RKO (cell line): ENCODE measurements at places on chromosomes 2 and 18.

DNA sequence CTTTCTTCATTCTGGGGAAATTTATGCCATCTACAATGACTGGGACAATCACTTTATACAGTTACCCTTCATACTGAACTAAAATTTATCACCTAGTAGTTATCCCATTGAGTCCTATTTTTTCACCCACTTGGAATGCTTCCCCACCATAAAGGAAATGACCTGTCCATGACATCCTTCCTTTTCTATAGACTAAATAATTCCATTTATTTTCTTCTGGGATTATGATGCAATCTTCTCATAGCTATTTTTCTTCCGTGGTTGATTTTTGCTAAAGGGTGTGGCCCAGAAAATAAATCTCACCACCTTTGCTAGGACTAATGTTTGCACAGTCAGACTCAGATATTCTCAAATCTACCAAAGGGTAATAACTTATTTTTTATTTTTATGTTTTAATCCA is 186.1 kb upstream of the NRXN1 start:
- DNase-seq = no peak

DNA sequence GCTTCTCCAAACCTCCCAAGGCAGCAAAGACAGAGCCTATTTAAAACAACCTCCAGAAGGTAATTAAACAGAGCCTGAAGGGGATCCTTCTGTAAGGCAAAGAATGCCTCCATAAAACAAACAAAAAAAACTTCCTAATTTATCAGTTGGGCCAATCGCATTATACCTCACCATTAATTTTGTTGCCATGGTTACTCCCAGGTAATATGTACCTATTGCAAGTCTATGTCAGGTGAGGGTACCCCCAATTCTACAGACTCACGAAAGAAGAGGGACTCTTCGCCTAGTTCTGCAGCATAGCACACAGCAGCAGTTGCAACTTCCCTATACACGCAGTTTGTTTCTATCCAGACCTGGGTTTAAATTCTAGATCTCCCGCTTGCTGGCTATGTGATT is 38.8 kb downstream of the SFXN5 start:
- no peak for DNase-seq

- no peak for DNase-seq
Measured at GRCh38 chr2:44237221-44237620, 38.1 kb upstream of the SLC3A1 start.

DNA sequence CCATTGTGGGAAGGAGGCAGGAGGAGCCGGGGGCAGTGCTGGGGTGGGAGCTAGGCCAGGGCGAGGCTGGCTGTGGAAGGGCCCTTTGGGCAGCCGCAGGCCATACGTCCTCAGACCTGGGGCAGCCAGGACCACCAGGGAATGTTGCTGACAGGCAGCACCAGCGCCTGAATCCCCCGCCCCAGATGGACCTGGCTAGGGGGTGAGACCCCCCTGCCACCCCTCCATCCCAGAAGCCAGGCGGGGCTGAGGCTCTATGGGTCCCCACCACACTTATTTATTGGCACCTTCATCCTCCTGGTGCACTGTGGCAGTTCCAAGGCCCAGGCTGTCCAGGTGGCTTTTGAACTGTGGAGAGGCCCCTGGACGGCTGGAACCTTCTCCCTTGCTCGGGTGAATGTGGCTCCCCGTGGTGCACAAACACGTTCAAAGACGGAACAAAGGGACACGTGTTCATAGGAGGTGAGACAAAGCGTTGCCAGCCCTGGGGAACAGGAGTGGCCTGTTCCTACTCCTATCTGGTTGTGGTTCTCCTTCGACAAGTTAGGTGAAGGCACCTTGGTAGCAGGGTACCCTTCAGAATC is 35.1 kb downstream of the RAMP1 start:
- DNase-seq = no peak

DNA sequence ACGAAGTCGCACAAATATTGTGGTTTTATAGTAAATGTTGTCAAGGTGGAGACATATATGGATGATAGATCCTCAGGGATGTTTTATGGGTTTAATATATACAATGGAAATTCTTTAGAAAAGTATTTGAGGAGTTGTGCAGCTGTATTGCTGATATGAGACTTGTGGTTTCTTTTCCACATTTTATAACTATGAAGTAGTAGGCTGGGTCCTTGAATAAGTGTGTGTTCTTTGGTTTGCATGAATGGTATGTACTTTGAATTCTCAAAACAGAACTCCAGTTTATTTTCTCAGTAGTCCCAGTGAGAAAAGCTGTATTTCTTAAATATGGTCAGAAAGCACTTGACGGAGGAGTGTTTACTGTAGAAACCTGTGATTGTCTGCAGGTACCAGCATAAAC is 42.4 kb downstream of the PLCL1 start:
- no peak for DNase-seq

DNA sequence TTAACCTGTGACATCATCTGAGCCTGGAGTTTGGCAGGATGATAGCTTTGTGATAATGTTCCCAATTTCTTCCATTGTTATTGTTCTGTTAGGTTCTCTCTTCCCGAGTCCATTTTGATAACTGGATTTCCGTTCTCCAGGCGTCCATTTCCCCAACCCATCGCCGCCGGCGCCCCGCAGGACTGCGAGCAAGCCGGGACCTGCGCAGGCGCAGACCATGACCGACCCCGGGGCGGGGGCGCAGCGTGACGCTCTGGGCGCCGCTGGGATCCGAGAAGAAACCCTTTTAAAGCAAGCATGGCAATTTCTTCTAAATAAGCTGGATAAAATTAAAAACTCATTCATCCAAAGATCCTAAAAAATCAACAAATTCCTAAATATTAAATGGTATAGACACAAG is at the start of gene SLC25A52:
SLC25A52 (minus strand) TSS at position 186 of the 400 bp plus-strand sequence. CDS start 219 bp downstream, outside the sequence.
- DNase-seq = no peak

GRCh38 chr2:13480057-13480456 is 763.3 kb downstream of the TRIB2 start:
- no peak for DNase-seq

DNA sequence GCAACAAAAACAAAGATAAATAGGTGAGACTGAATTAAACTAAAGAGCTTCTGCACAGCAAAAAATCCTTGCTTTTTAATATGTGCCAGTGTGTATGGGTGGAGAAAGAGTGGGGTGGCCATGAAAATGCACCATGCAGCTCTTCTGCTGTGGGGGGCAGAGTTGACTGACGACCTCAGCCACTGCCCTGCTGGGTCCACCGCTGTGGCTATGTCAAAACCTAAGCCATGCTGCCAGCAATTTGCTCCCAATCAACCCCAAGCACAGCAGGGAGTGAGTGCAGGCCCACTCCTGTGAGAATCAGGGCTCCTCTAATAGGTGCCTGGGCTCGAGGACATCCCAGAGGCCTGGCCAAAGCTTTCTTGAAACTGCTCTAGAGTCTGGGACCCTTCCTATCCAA is 235.6 kb upstream of the RBBP8 start:
- no peak for DNase-seq

DNA sequence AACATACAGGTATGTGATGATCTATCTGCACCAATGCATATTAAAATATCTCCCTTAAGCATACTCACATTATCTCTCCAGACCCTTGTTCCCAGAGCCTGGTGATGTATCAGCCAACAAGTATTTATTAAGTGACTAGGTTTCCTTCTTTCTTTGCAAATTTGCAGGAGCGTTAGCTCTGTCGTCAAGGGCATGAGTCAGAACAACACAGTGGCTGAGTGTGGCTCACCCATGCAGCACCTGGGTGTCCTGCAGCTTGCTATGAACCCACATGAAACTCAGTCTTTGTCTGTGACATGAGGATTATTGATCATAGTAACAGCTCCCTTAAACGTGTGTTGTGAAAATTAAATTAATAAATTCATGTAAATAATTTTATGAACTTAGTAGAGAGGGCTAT is 96.6 kb downstream of the PIEZO2 start:
- peak; percentile 1 for DNase-seq

- peak; percentile 25 for DNase-seq
Measured at GRCh38 chr2:241357531-241357930, 1.4 kb downstream of the FARP2 start.

DNA sequence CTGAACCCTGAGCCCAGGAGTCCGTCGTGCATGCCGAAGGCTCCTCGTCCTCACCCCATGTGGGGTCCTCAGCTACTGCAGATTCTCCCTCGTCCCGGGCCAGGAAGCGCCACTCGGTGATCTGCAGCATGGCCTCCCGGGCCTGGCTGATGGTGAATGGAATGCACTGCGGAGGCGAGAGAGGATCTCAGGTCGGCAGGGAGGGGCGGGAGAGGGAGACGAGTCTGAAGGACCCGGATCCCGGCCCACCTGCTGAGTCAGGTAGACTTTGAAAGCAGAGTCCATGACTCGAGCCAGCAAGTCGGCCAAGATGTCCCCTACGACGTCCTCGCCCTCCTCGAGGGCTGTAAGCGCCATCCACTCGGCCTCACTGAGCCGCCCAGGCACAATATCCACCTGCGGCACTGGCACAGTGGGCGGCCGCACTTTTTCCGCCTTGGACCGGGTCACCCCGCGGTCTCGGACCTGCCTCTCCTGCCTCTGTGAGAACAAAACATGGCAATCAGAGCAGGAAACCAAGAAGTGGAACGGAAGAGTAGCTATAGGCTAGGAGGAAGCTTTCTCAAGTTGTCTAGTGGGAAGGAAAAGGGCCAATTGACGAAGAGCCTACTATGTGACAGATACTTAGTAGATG is 5.5 kb downstream of the C2orf81 start:
- DNase-seq = no peak

DNA sequence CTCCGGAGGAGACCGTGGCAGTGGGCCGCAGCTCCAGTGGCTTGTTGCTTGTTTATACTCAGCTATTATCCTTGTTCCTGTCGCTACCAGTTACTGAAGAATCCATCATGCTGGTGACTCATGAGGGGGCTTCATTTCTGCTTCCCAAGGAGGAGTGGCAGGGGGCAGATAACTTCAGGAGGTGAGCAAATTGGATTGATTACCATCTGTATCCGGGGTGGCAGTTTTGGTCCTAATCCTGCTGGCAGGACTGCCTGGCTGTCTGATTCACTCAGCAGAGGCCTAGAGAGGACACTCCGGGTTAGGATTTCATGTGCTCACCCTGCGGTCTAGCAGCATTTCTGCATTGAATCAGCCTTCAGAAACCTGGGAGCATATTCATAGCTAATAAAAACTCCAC is 230.0 kb downstream of the ACTR3 start:
- DNase-seq = no peak

- DNase-seq = no peak
Measured at GRCh38 chr2:126801473-126801872, 97.2 kb upstream of the TEX51 start.

- no peak for DNase-seq
Measured at GRCh38 chr2:42924418-42924886, 132.1 kb upstream of the HAAO start.

- no peak for DNase-seq
Measured at GRCh38 chr18:77062518-77063003, 70.0 kb downstream of the MBP start.

DNA sequence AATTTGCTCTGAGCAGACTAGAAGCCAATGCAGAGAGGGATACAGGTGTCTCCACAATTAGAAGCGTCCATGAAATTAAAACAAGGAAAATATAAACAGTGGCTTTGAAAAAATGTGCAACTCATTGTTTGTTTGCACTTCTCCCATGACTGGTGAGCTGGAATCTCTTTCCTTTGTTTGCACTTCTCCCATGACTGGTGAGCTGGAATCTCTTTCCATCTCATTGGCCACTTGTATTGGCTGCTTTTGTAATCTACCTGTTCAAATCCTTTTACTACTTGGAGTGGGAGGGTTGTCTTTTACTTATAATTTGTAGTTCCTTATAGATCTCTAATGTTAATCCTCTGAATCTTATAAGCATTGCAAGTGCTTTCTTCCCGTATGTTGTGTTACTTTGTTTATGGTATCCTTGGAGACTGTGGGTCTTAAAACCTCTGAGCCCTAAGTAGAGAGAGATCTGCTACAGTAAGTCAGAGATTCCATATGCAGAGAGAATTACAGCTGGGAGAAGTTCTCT is 94.1 kb downstream of the RTN4 start:
- no peak for DNase-seq
